Transverse colon (tissue), 4 donors: ENCODE measurements at places on chromosomes 1 and 21. TPM values are rescaled to one million over a fixed set of nuclear protein-coding genes. Genes with fewer than 3 reads are reported as not detected.

DNA sequence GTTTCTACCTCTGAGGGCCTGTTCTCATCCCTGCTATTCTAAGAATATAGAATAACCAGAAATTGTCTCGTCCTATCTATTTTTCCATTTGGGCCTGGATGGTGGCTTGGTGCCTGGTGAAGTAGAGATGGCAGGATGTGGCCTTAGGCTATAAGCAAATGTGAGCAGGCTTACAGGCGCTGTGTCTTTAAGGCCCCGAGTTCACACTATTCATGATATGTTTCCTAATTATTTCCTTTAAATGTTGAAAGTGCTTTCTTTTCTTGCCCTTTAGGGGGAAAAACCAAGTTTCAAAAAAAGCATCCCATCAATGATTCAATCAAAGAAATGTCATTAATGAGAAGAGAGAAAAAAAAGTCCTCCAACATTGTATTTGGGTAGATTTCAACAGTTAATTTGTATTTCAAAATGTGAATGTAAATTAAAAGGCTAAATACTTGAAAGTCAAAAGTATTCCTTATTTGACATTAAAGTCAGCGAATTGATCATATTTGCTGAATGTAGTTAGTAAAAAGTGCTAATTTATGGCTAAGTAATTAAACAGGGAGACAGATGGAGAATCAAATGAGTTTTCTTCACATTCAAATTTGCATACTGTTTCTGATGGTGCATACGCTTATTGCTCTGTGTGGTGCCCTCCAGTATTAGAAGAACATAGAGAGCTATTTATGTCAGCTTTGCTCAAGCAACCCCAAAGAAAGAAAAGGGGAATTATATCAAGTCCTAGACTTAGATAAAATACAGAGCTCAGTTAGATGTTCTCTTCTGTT lies 34.0 kb upstream of the HUNK start:
- no peaks in the 10 kb centered on the region for H3K36me3 ChIP-seq
- H3K27ac ChIP-seq, result no peak overlapping the region
- no peak overlapping the region for H3K4me3 ChIP-seq

DNA sequence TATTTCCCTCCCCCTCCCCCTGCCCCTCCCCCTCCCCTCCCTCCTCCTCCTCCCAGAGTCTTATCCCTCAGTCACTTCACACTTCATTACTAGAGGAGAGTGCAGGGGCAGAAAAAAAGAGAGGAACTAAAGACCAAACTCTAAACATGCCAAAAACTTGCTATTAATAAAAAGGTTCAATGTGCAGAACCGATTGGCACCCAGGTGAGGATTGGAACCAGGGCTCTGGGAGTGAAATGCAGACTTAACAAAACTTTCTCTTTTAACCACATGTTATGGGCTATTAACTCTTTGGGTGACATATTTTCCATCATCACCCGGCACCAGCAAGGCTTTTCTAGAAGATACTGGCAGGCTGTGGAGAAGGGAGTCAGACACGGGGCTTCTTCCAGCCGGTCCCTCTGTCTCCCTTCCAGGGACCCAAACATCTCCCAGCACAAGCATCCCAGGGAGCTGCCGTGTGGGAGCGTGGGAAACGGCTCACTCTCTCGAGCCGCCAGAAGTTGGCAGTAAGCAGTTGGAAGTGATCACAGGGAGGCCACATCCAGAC lies 13.6 kb downstream of the NID1 start:
- no peaks in the 10 kb centered on the region for H3K36me3 ChIP-seq
- no peak overlapping the region for H3K4me3 ChIP-seq

UBL4B gene
- 0.41 TPM for total RNA-seq

DNA sequence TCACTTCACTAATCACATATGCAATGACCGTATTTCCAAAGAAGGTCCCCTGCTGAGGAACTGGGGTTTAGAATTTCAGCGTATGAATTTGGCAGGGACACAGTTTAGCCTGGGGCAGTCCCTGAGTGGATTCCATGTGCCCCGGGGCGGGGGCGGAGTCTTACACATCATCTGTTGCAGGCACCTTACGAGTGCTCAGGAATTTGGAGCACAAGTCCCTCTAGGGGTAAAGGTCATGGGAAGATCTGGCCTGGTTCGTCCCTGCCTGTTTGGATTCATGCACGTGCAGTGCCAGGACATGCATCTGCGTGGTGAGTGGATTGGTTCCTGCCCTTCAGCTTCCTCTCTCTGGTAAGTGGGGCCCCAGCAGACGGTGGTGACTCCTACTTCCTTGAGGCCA lies 208.3 kb upstream of the C1orf174 start:
- H3K27ac ChIP-seq, result no peak overlapping the region
- H3K27me3 ChIP-seq, result no peaks in the 10 kb centered on the region
- H3K36me3 ChIP-seq, result no peaks in the 10 kb centered on the region
- no peak overlapping the region for H3K4me3 ChIP-seq
- no peak for DNase-seq

- no peaks in the 10 kb centered on the region for H3K36me3 ChIP-seq
- H3K27ac ChIP-seq, result no peak overlapping the region
- H3K4me3 ChIP-seq, result no peak overlapping the region
- DNase-seq, result no peak
- H3K27me3 ChIP-seq, result no peaks in the 10 kb centered on the region
Measured at GRCh38 chr1:67979532-67979931, 70.9 kb downstream of the DIRAS3 start.

- H3K4me3 ChIP-seq, result no peak overlapping the region
- DNase-seq, result no peak
- no peaks in the 10 kb centered on the region for H3K27me3 ChIP-seq
- no peaks in the 10 kb centered on the region for H3K4me1 ChIP-seq
- no peak overlapping the region for H3K27ac ChIP-seq
Measured at GRCh38 chr1:67880056-67880601, 46.9 kb upstream of the GNG12 start.

GRCh38 chr21:37805266-37805665 lies 111.0 kb downstream of the KCNJ6 start:
- DNase-seq, result no peak
- H3K4me3 ChIP-seq, result no peak overlapping the region
- H3K27me3 ChIP-seq, result peaks cover 16% of the 10 kb centered on the region
- H3K4me1 ChIP-seq, result no peaks in the 10 kb centered on the region

RGS8 gene
- not detected for total RNA-seq

- H3K4me1 ChIP-seq, result peaks cover 31% of the 10 kb centered on the region
- DNase-seq, result peak; percentile 12
- H3K36me3 ChIP-seq, result no peaks in the 10 kb centered on the region
- H3K27me3 ChIP-seq, result no peaks in the 10 kb centered on the region
- H3K27ac ChIP-seq, result peak within 1 kb of the TSS; percentile 65
Measured at GRCh38 chr1:32246888-32247273, at the start of gene FAM167B. TSS of gene FAM167B (plus strand) at chr1:32247222. CDS start at chr1:32247422, 200 bp downstream.

GPR153 gene
- 15.6 TPM for total RNA-seq

GRCh38 chr21:20026543-20026942 lies 971.7 kb upstream of the NCAM2 start:
- no peaks in the 10 kb centered on the region for H3K36me3 ChIP-seq
- no peaks in the 10 kb centered on the region for H3K27me3 ChIP-seq
- no peak overlapping the region for H3K4me3 ChIP-seq
- H3K27ac ChIP-seq, result no peak overlapping the region

ZMYND12 gene
- not detected for total RNA-seq

SERTAD4 gene
- total RNA-seq, result 6.7 TPM
